ENCODE measurements at places on chromosomes 11 and 22.

- DNase-seq, result no peak
These were observed 133.8 kb upstream of the API5 start for GRCh38 chr11:43177975-43178374.

GRCh38 chr11:28674433-28675103, 566.4 kb downstream of the METTL15 start:
- no peak for DNase-seq

DNA sequence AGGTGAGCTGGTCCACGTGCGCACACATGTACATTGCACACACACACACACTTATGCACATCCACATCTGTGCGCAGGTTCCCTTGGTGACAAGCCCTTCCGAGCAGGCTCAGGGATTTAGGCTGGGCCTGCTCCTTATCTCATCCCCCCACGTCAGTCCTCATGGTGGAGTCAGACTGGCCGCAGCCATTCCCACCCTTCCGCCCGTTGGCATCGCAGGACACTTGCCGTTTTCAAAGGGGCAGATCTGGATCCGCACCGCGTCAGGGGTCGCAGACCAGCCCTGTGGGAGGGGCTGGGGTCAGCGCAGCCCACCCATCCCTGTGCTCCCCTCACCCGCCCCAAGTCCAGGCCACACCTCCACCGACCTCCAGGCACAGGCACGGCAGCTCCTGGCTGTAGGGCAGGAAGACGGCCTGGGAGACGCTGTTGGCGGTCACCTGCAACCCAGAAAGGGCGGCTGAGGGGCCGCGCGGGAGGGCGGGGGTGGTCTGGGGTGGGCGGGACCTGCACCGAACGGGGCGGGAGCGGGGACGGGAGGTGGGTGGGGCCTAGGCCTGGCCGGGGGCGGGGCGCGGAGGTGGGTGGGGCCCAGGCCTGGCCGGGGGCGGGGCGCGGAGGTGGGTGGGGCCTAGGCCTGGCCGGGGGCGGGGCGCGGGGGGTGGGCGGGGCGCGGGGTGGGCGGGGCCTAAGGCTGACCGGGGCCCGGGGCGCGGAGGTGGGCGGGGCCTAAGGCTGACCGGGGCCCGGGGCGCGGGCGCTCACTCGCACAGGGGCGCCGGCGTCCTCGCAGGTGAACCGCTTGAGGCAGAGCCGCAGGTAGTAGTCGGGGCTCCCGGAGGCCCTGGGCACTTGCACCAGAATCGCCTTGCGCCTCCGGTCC, 13.3 kb downstream of the IL17REL start:
- no peak for DNase-seq

DNA sequence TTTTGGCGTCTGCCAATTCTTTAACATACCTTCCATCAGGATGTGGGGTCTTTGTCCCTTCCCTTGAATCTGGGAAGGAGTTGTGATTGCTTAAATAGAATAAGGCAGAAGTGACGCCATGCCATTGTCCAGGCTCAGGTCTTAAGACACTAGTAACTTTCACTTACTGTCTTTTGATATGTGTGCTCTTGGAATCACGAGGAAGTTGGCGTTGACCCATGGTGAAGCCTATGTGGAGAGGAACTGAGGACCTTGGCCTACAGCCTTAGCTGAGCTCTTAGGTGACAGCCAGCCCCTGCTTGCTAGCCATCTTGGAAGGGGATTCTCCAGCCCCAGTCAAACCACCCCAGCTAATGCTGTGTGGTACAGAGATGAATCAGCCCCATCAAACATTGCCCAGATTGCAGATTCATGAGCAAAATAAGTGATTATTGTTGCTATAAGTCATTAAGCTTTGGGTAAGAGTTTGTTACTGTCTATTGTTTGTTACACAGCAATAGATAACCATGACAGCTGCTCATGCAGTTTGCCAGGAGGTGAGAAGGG, 17.6 kb upstream of the CLPB start:
- no peak for DNase-seq

GRCh38 chr11:116217006-116217405, 555.8 kb downstream of the BUD13 start:
- DNase-seq, result peak; percentile 33

DNA sequence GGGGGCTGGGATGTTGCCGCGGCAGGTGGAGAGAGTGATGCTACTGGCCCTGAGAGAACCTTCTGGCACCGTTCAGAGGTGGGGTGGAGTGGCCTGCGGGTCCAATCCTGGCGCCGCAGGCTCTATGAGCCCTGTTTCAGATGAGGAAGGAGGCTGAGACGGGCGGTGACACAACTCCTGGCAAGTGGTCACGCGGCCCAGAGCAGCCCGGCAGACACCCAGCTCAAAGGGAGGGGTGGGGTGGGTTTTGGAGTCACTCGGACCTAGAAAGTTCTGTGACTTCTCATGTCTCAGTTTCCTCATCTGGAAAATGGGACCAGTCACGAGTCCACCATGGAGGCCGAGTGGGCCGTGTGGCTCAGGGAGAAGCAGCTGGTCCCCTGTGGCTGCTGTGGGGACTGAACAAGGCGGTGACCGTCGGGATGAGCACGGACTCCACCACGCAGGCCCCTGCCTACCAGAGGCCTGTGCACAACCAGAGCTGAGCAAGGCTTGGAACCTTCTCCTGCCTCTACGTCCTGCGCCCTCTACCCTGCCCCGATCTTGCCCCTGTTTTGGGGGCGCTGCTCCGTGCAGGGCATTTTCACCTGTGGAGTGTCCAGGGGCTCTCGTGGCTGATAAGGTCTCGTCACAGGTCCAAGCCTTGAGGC, 3.7 kb downstream of the TSPO start:
- no peak for DNase-seq

- no peak for DNase-seq
These were observed 39.8 kb upstream of the CD82 start for GRCh38 chr11:44525473-44526252.

GRCh38 chr11:18705651-18706281, 7.2 kb downstream of the TMEM86A start:
- DNase-seq, result no peak

DNA sequence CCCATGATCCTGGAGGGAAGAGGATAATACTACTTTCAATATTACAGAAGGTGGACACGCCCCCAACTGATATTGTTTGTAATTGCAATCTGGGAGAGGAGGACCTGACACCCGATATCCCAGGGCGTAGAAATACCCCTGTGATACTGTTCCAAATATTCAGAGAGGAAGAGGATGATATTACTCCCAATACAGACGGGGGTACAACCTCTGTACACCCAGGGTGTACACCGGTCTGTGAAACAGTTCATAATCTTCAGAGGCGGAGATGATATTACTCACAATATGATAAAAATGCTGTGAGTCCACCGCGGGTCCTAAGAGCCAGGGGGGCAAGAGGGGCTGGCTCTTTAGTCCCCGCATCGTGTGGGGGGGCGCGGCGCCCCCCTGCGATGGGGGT, 57.2 kb upstream of the ALDH3B2 start:
- no peak for DNase-seq

DNA sequence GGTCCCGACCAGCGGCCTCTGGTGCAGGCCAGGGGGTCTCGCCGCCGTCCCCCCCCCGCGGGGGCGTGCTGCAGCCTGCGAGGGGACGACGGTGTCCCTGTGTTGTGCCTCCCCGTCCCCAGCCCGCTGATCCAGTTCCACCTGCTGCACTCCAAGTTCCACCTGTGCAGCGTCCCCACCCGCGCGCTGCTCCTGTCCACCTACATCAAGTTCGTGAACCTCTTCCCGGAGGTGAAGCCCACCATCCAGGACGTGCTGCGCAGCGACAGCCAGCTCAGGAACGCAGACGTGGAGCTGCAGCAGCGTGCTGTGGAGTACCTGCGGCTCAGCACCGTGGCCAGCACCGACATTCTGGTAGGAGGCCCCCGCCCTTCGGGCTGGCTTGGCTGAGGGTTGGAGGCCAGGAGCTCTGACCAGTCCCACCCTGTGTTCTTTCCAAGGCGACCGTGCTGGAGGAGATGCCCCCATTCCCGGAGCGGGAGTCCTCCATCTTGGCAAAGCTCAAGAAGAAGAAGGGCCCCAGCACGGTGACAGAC, 42.8 kb downstream of the MUC6 start:
- DNase-seq, result no peak

GRCh38 chr11:95544095-95544856, 245.3 kb downstream of the FAM76B start:
- no peak for DNase-seq

DNA sequence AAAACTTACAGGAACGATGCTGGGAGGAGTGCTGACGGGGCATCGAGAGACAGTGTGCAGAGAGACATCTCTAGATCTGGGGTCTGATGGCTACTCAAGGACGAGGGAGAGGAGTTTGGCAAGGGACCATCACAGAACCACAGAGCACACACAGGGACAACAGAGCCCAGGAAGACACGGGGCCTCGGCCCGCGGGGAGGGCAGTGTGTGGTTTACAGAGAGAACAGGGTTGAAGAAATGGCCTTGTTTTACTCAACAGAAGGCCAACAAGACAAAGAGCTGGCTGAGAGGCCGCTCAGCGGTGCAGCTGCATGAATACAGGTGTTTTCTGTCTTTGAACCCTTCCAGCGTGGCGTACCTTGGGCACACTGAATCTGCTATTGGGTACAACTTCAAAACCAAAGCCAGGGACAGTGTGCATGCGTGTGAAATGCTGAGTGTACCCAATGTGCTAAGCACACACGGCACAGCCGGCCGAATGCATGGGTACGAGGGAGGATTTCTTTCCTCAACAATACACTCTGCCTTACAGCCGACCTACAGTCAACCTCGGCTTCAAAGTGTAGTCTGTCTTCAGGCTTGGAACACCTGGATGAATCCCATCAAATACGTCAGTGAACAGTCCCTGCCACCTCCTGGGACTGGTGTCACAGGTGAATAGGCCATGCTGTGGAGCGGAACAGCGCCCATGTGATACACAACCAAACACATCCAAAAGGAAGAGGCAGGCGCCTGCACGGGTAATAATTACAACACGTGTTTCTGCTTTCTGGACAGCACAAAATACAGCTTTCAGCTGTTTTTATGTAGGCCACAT, 20.7 kb upstream of the BID start:
- DNase-seq, result no peak

DNA sequence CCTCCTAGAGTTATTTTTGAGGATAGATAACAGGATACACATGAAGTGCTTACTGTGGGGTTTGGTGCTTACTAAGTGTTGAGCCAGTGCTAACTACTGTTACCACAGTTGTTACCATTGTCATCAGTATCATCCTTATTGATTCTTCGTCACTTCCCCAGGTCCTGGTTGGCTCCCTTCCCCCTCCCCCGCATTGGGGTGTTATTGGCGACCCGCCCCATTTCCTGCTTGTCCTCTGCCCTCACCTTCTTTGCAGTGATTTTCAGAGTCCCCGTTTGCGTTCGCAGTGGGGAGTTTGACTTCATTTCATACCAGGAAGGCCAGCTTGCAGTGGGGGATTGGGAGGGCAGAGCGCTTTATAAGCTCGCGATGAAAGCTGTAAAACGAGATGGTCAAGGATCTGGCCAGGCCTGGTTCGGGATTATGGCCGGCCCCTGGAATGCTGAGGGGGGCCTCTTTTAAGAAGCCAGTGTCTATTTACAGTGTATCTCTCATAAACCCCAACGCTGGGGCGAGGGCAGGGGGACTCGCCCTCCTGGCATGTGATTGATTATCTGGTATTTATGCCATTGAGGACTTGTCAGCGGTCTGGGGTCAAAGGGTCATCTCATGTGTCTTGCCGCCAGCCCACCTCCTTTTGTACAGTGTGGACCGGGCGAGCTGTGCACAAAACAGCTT, 84.6 kb upstream of the NNMT start:
- DNase-seq, result no peak

- no peak for DNase-seq
These were observed 96.9 kb downstream of the MTMR3 start for GRCh38 chr22:29979777-29980321.

- no peak for DNase-seq
These were observed 4.7 kb upstream of the PARVB start for GRCh38 chr22:44019416-44019815.

DNA sequence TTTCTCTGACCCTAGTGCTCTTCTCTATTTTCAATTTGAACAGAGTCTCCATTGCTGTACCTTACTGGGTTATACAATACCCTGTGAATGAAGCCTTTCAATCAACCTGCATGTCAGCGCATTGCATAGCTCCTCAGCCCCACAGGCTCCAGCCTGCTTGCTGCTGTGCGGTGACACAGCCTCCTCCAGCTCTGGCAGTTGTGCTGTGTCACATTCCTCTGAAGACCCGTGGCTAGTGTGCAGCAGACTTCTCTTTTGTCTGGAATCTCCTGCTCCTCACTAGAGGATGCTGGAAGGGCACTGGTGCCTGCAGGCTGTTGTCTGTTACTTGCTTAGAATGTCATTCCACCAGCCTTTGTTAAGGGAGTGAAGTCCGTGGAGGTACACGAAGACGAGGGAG, 390.1 kb upstream of the B3GAT1 start:
- DNase-seq, result peak; percentile 83

DNA sequence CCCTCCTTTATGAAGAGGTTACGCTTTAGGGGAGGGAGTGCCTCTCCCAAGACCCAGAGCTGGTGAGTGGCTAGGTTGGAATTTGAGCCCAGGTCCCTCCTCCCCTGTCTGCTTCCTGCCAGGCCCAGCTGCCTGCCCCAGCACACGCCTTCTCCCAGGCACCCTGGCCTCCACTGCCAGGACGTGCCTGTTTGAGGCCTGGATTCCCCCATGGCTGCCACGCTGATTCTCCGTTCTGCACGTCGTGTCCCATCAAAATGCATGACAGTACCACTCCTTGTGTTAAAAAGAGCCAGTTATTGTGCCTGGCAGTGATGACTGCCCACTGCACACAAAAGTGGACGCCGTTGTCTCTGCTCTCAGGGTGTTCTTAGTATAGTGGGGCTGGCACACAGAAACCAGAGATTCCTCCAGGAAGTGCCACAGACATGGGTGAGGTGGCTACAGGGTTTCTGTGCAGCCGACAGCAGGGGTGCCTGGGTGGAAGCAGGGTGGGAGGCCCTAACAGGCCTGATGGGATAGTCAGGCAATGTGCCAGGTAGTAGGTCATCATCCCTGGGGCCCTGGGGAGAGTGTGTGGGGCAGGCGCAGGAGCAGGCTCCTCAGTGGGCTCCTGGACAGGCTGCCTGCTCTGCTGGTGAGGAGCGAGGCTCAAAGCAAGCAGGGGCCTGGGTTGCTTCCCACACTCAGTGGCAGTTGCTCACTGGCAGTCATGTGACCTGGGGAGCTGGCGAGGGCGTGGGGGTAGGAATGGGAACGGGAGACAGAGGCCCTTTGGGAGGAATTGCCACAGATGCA, 24.2 kb downstream of the MED15 start:
- peak; percentile 34 for DNase-seq

- DNase-seq, result peak; percentile 86
These were observed at the start of gene LRRC74B for GRCh38 chr22:21045585-21046294. TSS of gene LRRC74B (plus strand) at chr22:21045946. CDS start at chr22:21045987, 41 bp downstream.

GRCh38 chr11:107043242-107044006, 25.1 kb upstream of the GUCY1A2 start:
- DNase-seq, result no peak

GRCh38 chr11:18071098-18071705, 25.1 kb upstream of the TPH1 start:
- no peak for DNase-seq
